CD14-positive monocyte (primary cell): ENCODE measurements at places on chromosomes 6 and 20. TPM values are rescaled to one million over a fixed set of nuclear protein-coding genes. Genes with fewer than 3 reads are reported as not detected.

- no peaks in the 10 kb centered on the region for H3K4me1 ChIP-seq
- H3K36me3 ChIP-seq = no peaks in the 10 kb centered on the region
- H3K27me3 ChIP-seq = no peaks in the 10 kb centered on the region
- H3K27ac ChIP-seq = no peak overlapping the region
These were observed 449.4 kb downstream of the PTPRT start for GRCh38 chr20:42740226-42740870.

- no peaks in the 10 kb centered on the region for H3K4me1 ChIP-seq
- no peaks in the 10 kb centered on the region for H3K27me3 ChIP-seq
These were observed 715.2 kb upstream of the MANEA start for GRCh38 chr6:94862112-94862511.

GRCh38 chr20:15710636-15711035 is 862.6 kb downstream of the KIF16B start:
- H3K4me1 ChIP-seq = no peaks in the 10 kb centered on the region
- no peak for DNase-seq
- H3K4me3 ChIP-seq = no peak overlapping the region

DNA sequence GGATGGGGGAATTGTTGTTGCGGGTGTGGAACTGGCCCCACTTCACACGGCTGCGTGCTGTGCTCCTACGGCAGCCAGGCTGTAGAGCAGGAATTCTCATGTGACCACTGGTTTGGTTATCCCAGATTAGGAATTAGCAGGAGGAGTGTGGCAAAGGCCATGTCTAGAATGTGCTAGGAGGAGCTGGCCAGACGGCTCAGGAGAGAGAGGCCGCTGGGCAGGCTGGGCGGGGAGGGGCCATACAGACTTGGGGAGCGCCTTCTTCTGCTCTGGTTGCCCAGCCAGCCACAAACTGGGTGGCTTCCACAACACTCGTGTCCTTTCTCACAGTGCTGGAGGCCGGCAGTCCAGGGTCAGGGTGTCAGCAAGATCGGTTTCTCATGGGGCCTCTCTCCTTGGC is 245.0 kb upstream of the QKI start:
- no peaks in the 10 kb centered on the region for H3K36me3 ChIP-seq
- no peak for DNase-seq
- no peaks in the 10 kb centered on the region for H3K4me1 ChIP-seq
- no peak overlapping the region for H3K4me3 ChIP-seq

DNA sequence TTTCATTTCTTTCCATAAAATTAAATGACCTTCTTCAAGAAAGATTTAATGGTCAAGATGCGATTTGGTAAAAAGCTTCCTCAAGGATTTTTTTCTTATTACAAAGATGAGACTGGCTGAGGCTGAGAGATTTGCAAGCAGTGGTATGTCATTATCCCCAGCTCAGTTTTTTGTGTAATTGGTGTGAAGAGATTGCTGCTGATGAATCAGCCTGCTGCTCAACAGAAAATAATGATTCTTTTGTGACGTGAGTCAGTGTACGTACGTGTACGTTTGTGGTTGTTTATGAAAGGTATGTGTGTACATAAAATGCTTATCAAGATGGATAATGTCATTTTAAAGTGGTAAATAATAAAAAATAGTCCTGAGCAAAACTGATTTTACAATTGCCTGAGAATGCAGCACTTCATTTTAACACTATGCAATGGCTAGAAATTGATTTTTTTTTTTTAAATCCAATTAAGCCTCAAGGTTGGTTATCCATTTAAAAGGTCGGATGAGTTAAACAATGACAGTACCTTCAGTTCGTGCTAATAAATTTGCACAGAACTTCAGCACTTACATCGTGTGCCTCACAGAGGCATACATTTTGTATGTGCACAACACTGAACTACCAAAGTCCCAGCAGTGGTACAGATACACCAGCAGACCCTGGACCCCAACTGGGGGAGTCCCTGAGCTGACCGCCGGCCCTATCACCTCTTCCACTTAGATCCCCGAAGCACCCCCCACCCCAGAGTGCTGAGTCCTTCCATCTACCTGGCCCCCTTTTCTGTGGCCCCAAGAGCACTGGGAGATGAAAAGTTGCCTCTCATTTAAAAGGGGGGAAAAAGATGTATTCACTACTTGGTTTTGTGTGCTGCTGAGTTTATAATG is 9.7 kb upstream of the NPEPL1 start:
- DNase-seq = no peak
- H3K4me1 ChIP-seq = no peaks in the 10 kb centered on the region
- H3K27me3 ChIP-seq = no peaks in the 10 kb centered on the region
- peaks cover 21% of the 10 kb centered on the region for H3K36me3 ChIP-seq
- no peak overlapping the region for H3K4me3 ChIP-seq
- H3K27ac ChIP-seq = no peak overlapping the region

- no peak overlapping the region for H3K27ac ChIP-seq
- H3K4me1 ChIP-seq = no peaks in the 10 kb centered on the region
- no peaks in the 10 kb centered on the region for H3K27me3 ChIP-seq
- no peak overlapping the region for H3K4me3 ChIP-seq
- no peak for DNase-seq
These were observed 11.9 kb downstream of the ISM1 start for GRCh38 chr20:13232999-13233398.

- no peaks in the 10 kb centered on the region for H3K27me3 ChIP-seq
- H3K4me3 ChIP-seq = no peak overlapping the region
- H3K36me3 ChIP-seq = no peaks in the 10 kb centered on the region
- no peaks in the 10 kb centered on the region for H3K4me1 ChIP-seq
- no peak overlapping the region for H3K27ac ChIP-seq
These were observed 63.3 kb upstream of the ZNF133 start for GRCh38 chr20:18224968-18225568.

GRCh38 chr6:116217069-116217468 is 36.8 kb downstream of the TSPYL4 start:
- no peaks in the 10 kb centered on the region for H3K27me3 ChIP-seq
- no peak overlapping the region for H3K27ac ChIP-seq
- no peak overlapping the region for H3K4me3 ChIP-seq
- no peaks in the 10 kb centered on the region for H3K4me1 ChIP-seq
- H3K36me3 ChIP-seq = no peaks in the 10 kb centered on the region

- H3K4me1 ChIP-seq = no peaks in the 10 kb centered on the region
- H3K36me3 ChIP-seq = no peaks in the 10 kb centered on the region
- no peak for DNase-seq
- no peak overlapping the region for H3K27ac ChIP-seq
- H3K27me3 ChIP-seq = no peaks in the 10 kb centered on the region
These were observed 21.1 kb downstream of the BAG2 start for GRCh38 chr6:57193177-57193576.

DNA sequence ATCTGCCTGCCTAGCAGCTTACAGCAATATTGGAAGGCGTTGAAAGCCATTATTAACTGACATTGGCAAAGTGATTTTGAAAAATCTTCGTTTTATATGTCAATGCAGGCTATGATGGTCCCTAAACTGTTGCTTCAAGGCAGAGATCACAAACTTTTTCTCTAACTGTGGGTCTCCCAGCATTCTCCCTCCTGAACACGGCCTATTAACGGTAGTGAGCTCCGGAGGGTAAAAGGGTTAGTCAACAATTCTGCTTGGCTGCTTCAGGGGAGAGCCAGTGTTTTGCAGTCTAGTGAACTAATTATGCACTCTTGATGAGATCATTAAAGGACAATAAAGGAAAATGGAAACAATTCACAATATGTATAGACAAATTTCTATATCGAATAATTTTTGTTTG is 261.8 kb upstream of the QKI start:
- H3K27me3 ChIP-seq = peaks cover 4% of the 10 kb centered on the region
- no peaks in the 10 kb centered on the region for H3K36me3 ChIP-seq
- H3K27ac ChIP-seq = no peak overlapping the region
- no peaks in the 10 kb centered on the region for H3K4me1 ChIP-seq

- H3K36me3 ChIP-seq = no peaks in the 10 kb centered on the region
- H3K27ac ChIP-seq = no peak overlapping the region
- no peaks in the 10 kb centered on the region for H3K27me3 ChIP-seq
- H3K4me3 ChIP-seq = no peak overlapping the region
- DNase-seq = no peak
- H3K4me1 ChIP-seq = no peaks in the 10 kb centered on the region
These were observed 108.6 kb downstream of the OPN5 start for GRCh38 chr6:47890326-47890875.

DNA sequence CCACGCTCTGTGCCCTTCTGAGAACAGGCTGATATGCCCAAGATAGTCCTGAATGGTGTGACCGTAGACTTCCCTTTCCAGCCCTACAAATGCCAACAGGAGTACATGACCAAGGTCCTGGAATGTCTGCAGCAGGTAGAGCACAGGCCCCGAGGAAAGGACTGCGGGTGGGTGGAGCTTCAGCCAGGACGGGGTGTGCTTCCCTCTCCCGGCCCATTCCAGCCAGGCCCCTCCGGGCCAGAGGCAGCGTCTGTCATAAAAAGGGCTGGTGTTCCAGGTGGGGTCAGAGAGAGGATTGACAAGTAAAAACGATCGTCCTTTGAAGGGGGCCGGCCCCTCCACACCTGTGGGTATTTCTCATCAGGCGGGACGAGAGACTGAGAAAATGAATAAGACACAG is 1.3 kb downstream of the RTEL1 start:
- H3K36me3 ChIP-seq = peaks cover 43% of the 10 kb centered on the region
- no peak for DNase-seq
- H3K27me3 ChIP-seq = no peaks in the 10 kb centered on the region
- peak overlapping the region; percentile 81 for H3K27ac ChIP-seq

- peak overlapping the region; percentile 60 for H3K4me3 ChIP-seq
- no peaks in the 10 kb centered on the region for H3K36me3 ChIP-seq
These were observed 779 bp upstream of the KCNG1 start for GRCh38 chr20:51023617-51024155.

- H3K36me3 ChIP-seq = no peaks in the 10 kb centered on the region
- H3K4me1 ChIP-seq = no peaks in the 10 kb centered on the region
- H3K27me3 ChIP-seq = no peaks in the 10 kb centered on the region
- no peak overlapping the region for H3K4me3 ChIP-seq
- no peak overlapping the region for H3K27ac ChIP-seq
- no peak for DNase-seq
These were observed 11.8 kb upstream of the BFSP1 start for GRCh38 chr20:17542993-17543412.

DNA sequence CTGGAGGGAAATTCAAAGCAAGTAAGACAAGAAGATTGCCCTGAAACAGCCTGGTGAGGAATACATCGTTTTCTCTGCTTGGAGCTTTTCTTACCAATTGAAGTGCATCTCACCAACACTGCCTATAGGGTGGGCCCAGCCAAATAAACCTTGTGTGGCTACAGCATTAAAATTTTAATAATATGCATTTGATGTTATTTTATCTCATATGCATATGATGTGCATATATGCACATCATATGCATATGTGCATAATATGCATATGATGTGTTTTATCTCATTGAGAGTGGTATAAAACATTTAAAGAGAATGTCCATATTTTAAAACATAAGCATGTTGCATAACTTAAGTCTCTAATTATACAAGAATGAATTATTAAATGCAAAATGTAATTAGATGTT is 328.6 kb upstream of the ARID1B start:
- no peaks in the 10 kb centered on the region for H3K27me3 ChIP-seq
- DNase-seq = no peak
- H3K27ac ChIP-seq = no peak overlapping the region
- no peaks in the 10 kb centered on the region for H3K4me1 ChIP-seq
- no peaks in the 10 kb centered on the region for H3K36me3 ChIP-seq

DNA sequence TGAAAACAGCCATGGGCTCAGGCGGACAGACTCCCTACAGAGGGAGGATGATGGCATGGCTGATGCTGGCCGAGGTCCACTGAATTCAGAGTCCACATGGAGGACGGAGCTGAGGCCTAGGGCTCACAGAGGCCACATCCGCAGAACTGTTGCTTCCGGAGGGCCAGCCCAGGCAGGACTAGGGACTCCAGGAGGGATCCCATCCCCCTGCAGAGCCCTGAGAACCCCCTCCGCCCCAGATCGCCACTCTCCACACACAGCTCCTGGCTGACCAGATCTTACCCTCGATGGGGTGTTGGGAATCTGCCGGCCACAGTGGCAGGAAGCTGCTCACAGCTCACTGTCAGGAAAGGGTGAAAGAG is 399.2 kb downstream of the TAF4 start:
- H3K27ac ChIP-seq = no peak overlapping the region
- H3K4me1 ChIP-seq = no peaks in the 10 kb centered on the region
- H3K36me3 ChIP-seq = no peaks in the 10 kb centered on the region
- no peaks in the 10 kb centered on the region for H3K27me3 ChIP-seq
- DNase-seq = no peak

GRCh38 chr20:23058240-23058639 is 8.8 kb upstream of the THBD start:
- H3K36me3 ChIP-seq = no peaks in the 10 kb centered on the region
- no peaks in the 10 kb centered on the region for H3K27me3 ChIP-seq
- no peak overlapping the region for H3K27ac ChIP-seq
- H3K4me1 ChIP-seq = peaks cover 30% of the 10 kb centered on the region
- DNase-seq = no peak
- H3K4me3 ChIP-seq = no peak overlapping the region

- H3K4me3 ChIP-seq = no peak overlapping the region
- no peak for DNase-seq
- no peaks in the 10 kb centered on the region for H3K27me3 ChIP-seq
- no peaks in the 10 kb centered on the region for H3K4me1 ChIP-seq
- no peak overlapping the region for H3K27ac ChIP-seq
These were observed 20.3 kb upstream of the RNASET2 start for GRCh38 chr6:166976636-166977035.

DNA sequence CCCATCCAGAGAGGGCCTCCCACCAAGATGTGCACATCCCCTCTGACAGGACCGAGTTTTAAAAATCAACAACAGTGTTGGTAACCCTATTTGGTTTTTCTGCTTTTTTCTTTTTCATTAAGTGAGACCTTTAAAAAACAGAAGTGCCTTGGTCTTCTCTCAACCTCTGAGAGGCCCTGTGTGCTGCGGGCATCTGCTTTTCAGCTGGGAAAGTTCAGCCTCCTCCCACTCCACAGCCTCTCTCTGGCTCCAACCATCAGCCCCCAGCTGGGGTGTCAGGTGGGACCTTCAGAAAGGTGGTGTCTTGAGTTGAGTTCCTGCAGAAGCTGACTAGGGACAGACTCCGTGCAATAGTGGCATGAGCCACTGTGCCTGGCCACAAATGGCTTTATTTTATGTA is 64.6 kb upstream of the ZMYND8 start:
- no peak overlapping the region for H3K27ac ChIP-seq
- DNase-seq = no peak
- no peaks in the 10 kb centered on the region for H3K27me3 ChIP-seq
- H3K4me1 ChIP-seq = peaks cover 47% of the 10 kb centered on the region
- no peak overlapping the region for H3K4me3 ChIP-seq
- H3K36me3 ChIP-seq = no peaks in the 10 kb centered on the region

GRCh38 chr20:52311209-52311794 is 119.7 kb upstream of the ZFP64 start:
- no peaks in the 10 kb centered on the region for H3K27me3 ChIP-seq
- DNase-seq = no peak
- H3K36me3 ChIP-seq = no peaks in the 10 kb centered on the region
- no peak overlapping the region for H3K27ac ChIP-seq

- no peak overlapping the region for H3K4me3 ChIP-seq
- no peaks in the 10 kb centered on the region for H3K4me1 ChIP-seq
- peaks cover 28% of the 10 kb centered on the region for H3K36me3 ChIP-seq
- no peak overlapping the region for H3K27ac ChIP-seq
- no peaks in the 10 kb centered on the region for H3K27me3 ChIP-seq
These were observed 97.4 kb downstream of the PREP start for GRCh38 chr6:105305521-105305920.

Gene DLK2
- polyA plus RNA-seq = 0.08 TPM in 1 of 2 replicates, not detected in the other

Gene ADGRG6
- polyA plus RNA-seq = 0.06 and 0.31 TPM in 2 replicates

Gene AKIRIN2
- polyA plus RNA-seq = 102 TPM

Gene PPP1R3G
- 0.15 TPM for polyA plus RNA-seq

Gene ADTRP
- not detected for polyA plus RNA-seq

Gene BPI
- 6.1 and 8.2 TPM in 2 replicates for polyA plus RNA-seq

Gene SLC17A1
- polyA plus RNA-seq = not detected

Gene EPB41L1
- not detected for polyA plus RNA-seq

Gene HACE1
- polyA plus RNA-seq = 2.7 TPM

Gene AGER
- polyA plus RNA-seq = not detected

Gene C20orf202
- polyA plus RNA-seq = not detected

Gene CTSA
- polyA plus RNA-seq = 366 TPM
